ENCODE measurements at places on chromosomes 2 and 18.

DNA sequence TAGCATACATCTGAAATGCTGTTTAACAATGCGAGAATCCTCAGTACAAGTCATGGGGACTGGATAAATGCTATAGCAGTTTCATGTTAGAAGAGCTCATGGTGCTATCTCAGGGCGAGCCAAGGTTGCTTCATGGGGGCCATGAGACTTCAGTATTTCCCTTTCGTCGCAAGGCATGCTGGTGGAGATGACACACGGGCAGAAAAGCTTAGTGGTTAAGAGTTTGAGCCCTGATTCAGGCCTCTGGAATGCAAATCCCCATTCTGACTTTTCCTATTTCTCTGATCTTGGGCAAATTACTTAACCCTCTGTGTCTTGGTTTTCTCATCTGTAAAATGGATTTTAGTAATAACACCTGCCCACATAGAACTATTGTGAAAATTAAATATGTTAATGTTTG, 57.4 kb upstream of the EPHA4 start:
- no peak for DNase-seq

DNA sequence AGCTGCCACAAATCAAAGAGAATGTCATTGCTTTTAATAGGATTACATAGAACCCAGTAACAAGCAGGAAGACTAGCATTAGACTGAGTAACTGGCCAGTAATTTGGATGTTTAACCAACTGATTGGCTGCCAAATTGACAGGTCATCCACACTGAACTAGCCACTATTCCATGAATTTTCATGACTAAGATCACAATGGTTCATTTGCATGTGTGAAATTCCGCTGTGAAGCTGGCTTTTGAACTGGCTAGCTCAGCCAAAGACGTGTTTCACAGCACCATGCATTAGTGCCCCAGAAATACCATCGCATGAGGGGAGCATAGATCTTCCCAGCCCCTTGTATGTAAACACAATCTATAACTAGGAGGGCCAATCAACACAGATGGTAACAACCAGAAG, 649.8 kb downstream of the ARHGAP15 start:
- no peak for DNase-seq

DNA sequence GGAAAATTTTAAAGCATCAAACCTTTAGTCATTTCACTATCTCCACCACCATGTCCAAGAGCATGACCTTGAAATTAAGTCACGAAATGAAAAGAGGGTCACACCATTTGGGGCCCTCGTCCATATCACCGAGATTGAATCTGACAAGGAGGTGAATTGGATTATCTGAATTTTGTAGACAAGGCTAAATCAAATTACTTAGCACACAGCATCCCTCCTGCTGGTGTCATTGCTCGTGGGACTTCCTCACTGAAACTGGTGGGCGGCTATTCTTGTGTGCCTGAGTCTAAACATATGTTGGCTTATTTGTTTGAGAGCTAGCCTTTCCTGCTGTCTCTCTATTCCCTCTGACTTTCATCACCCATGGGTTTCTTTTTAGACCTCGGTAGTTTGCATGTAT, 64.6 kb upstream of the CNGA3 start:
- no peak for DNase-seq

GRCh38 chr2:177633111-177633510, 240.5 kb downstream of the AGPS start:
- no peak for DNase-seq

- no peak for DNase-seq
Observed at GRCh38 chr2:173238385-173238784, 116.3 kb upstream of the CDCA7 start.

GRCh38 chr2:225797394-225797793, 397.9 kb downstream of the NYAP2 start:
- DNase-seq: no peak

All from right hindlimb (tissue), 1 donor.